Upper lobe of left lung (tissue), 6 donors: ENCODE measurements at places on chromosomes 1 and 21. TPM values are rescaled to one million over a fixed set of nuclear protein-coding genes. Genes with fewer than 3 reads are reported as not detected.
A peak's percentile ranks its signal among the peaks of the same experiment; 100 is the strongest.

DNA sequence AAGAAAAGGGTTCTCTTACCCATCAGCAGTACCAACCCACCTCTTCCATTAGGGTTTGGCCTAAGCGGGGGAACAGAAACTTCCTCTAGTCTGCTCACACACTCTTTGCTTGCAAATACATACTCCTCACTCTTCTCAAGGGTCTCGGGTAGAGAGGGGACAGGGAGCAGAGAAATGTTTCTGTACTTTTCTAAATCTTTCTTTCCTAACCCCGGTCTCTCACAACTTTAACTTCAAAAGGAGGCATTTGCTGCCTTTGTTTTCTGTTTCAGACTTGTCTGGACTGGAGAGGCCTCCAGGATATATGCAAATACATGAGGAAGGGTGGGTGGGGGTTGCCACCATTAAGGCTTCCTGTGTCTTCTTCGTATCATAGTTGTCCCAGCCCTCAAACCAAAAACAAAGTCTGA lies 10.5 kb upstream of the LAX1 start:
- H3K36me3 ChIP-seq: no peaks in the 10 kb centered on the region
- H3K27me3 ChIP-seq: no peaks in the 10 kb centered on the region
- H3K4me1 ChIP-seq: no peaks in the 10 kb centered on the region
- DNase-seq: no peak
- no peak overlapping the region for H3K4me3 ChIP-seq

DNA sequence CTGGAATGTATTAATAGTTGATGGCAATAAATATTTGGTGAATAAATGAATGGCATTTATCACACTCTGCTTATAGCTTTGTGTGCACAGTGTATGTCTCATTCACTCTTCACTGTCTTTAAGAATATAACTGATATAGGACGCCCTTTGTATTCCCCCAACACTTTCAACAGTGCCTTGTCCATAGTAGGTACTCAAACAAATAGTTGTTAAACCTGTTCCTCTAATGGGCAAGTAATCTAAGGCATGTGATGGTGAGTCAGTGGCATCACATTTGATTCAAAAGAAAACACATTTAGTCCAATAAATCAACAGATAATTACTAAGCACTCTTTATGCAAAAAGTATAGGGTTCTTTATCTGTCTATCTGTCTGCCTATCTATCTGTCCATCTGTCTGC lies 11.2 kb upstream of the RXRG start:
- no peaks in the 10 kb centered on the region for H3K27me3 ChIP-seq
- no peaks in the 10 kb centered on the region for H3K4me1 ChIP-seq
- no peak for DNase-seq
- no peak overlapping the region for H3K4me3 ChIP-seq
- no peaks in the 10 kb centered on the region for H3K36me3 ChIP-seq

The LRRC38 gene
- total RNA-seq: not detected

- no peak overlapping the region for H3K27ac ChIP-seq
- DNase-seq: no peak
- no peaks in the 10 kb centered on the region for H3K27me3 ChIP-seq
Observed at GRCh38 chr1:232529747-232530146, 100.2 kb downstream of the SIPA1L2 start.

- H3K4me1 ChIP-seq: peaks cover 10% of the 10 kb centered on the region
- H3K27ac ChIP-seq: no peak overlapping the region
- no peak for DNase-seq
- no peaks in the 10 kb centered on the region for H3K27me3 ChIP-seq
Observed at GRCh38 chr1:31398246-31398645, 14.8 kb upstream of the SERINC2 start.

- no peaks in the 10 kb centered on the region for H3K4me1 ChIP-seq
- no peaks in the 10 kb centered on the region for H3K36me3 ChIP-seq
- no peak for DNase-seq
- H3K4me3 ChIP-seq: no peak overlapping the region
Observed at GRCh38 chr21:14685568-14685967, 139.5 kb upstream of the SAMSN1 start.

GRCh38 chr1:154430903-154431302 lies 25.8 kb downstream of the IL6R start:
- DNase-seq: no peak
- no peak overlapping the region for H3K4me3 ChIP-seq
- peaks cover 32% of the 10 kb centered on the region for H3K36me3 ChIP-seq
- no peaks in the 10 kb centered on the region for H3K27me3 ChIP-seq

DNA sequence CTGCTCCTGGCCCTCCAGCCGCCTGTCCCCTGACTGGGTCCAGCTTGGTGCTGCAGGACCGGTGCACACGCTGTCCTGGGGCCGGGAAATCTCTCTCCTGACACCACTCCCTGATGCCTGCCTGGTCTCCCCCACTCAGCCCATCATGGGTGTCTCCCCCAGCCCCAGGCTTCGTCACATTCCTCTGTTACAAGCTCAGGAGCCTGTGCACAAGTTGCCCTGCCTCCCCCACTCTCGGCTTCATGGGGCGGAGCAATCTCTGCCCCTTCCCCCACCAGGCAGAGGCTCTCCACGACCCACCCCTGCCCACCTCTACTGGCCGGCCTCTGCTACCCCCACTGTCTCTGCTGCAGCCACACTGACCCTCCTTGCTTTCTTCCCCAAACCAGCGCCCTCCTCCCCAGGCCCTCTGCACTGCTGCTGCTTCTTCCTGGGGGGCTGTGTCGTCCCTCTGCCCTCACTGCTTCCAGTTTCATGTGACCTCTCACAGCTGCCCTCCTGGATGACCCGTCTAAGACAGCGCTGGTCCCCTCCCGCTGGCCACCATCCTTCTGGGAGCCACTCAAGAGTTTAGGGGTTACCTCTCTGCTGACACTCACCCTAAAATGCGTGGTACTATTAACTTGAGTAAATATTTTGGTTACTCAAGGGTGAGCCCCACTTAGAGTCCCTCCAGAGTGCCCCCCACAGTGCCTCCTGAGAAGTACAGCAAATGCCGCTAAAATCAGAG lies 5.7 kb upstream of the RIPK4 start:
- no peak overlapping the region for H3K4me3 ChIP-seq
- peaks cover 13% of the 10 kb centered on the region for H3K27me3 ChIP-seq
- no peak overlapping the region for H3K27ac ChIP-seq
- DNase-seq: peak; percentile 58

- DNase-seq: no peak
- peaks cover 48% of the 10 kb centered on the region for H3K4me1 ChIP-seq
- H3K36me3 ChIP-seq: peaks cover 4% of the 10 kb centered on the region
Observed at GRCh38 chr1:226886122-226886901, 15.9 kb downstream of the PSEN2 start.

DNA sequence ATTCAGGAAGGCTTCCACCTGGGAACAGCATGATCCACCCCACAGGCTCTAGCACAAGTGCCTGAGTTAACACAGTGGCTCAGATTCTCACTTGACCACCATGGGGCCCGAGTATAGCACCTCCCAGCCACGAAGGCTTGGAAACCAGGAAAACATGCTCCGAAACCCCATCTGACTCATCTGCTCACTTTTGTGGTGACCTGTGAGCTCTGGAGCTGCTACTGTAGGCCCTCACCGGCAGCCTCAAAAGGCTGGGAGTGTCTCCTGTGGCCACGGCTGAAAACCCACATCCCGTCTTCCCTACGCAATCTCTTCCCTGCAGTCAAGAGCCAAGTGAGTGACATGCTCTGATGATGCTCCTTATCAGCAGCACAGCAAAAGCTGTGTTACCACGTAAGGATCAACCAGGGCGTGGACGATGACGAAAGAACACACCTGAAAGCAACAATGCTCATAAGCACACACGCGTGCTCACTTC lies 81.4 kb downstream of the TGFBR3 start:
- DNase-seq: no peak
- peak overlapping the region; percentile 73 for H3K27ac ChIP-seq
- peaks cover 28% of the 10 kb centered on the region for H3K4me1 ChIP-seq
- H3K27me3 ChIP-seq: no peaks in the 10 kb centered on the region
- H3K36me3 ChIP-seq: no peaks in the 10 kb centered on the region
- H3K4me3 ChIP-seq: no peak overlapping the region

DNA sequence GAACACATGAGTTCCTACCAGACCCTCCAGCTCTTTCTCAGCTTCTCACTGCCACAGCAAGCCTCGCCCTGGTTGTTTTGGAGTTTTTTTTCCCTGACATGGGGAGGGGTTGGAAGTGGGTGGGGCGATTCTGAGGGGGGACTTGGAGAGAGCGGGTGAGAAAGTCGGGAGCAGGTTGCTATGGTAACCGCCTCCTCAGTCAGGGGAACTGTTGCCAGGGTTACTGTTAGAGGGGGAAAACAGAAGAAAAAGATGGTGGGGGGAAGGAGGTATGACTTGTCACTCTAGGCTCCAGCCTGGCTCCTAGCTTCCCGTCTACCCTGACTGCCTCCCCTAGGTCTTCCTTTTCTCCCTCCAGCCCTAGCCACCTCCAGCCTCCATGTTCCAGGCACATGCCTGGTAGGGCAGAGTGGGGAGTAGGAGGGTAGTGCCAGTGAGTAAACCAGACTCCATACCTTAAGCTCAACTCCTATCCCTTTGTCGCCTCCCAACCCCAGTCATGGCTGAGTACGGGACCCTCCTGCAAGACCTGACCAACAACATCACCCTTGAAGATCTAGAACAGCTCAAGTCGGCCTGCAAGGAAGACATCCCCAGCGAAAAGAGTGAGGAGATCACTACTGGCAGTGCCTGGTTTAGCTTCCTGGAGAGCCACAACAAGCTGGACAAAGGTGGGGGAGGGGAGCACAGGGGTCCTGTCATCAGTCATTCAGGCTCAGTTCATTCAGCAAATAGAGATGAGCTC lies 6.0 kb downstream of the PEA15 start:
- H3K27ac ChIP-seq: no peak overlapping the region
- H3K4me1 ChIP-seq: peaks cover 47% of the 10 kb centered on the region
- H3K4me3 ChIP-seq: no peak overlapping the region
- H3K36me3 ChIP-seq: peaks cover 58% of the 10 kb centered on the region
- DNase-seq: no peak

GRCh38 chr1:88923224-88923623 lies 31.9 kb upstream of the GTF2B start:
- H3K4me3 ChIP-seq: no peak overlapping the region
- DNase-seq: no peak
- H3K4me1 ChIP-seq: no peaks in the 10 kb centered on the region

- no peak for DNase-seq
- H3K4me1 ChIP-seq: peaks cover 8% of the 10 kb centered on the region
- H3K4me3 ChIP-seq: no peak overlapping the region
- no peaks in the 10 kb centered on the region for H3K36me3 ChIP-seq
- H3K27ac ChIP-seq: no peak overlapping the region
- no peaks in the 10 kb centered on the region for H3K27me3 ChIP-seq
Observed at GRCh38 chr1:56416495-56416894, 162.9 kb downstream of the PLPP3 start.

GRCh38 chr1:223621312-223621734 lies 44.2 kb downstream of the CAPN8 start:
- H3K27ac ChIP-seq: no peak overlapping the region
- H3K27me3 ChIP-seq: no peaks in the 10 kb centered on the region
- no peak overlapping the region for H3K4me3 ChIP-seq
- H3K36me3 ChIP-seq: no peaks in the 10 kb centered on the region
- DNase-seq: peak; percentile 32

- no peaks in the 10 kb centered on the region for H3K27me3 ChIP-seq
- no peak for DNase-seq
- peak overlapping the region; percentile 35 for H3K27ac ChIP-seq
- no peak overlapping the region for H3K4me3 ChIP-seq
- H3K4me1 ChIP-seq: peaks cover 60% of the 10 kb centered on the region
Observed at GRCh38 chr1:207861442-207862177, 49.3 kb downstream of the CD34 start.

DNA sequence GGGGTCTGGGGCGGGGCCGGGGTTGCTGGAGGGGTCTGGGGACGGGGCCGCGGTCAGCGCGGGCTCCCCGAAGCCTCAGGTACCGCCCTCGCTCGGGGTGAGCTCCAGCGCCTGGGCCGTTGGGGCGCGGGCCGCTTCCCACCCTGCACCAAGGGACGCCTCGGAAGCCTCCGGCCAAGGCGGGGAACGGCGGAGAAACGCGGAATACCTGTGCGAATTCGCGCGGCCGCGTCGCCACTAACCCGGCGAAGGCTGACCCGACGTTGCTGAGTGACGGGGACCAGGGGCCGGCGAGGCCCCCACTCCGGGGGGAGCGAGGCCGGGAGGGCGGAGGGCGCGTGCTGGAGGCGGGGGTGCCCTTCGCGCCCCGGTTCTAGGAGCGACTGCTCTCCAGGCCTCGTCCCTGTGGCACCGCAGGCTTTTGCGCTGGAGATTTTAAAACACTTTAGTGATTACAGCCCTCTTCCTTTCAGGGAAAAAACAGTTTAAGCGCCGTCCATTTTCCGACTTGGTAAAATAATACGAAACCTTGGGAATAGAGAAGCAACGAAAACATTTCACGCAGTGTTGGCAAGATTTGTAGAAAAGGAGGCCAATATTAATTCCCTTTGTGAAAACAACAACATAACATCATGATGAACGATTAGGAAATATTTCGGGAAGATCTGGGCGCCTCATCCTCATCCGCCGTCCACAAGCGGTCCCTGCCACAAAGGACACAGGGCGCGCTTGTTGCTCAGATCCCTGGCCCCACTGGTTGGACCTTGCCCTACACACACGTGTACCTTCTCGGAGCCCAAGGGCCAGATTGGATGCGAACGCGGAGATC lies 971 bp upstream of the GNG4 start:
- peaks cover 22% of the 10 kb centered on the region for H3K4me1 ChIP-seq
- H3K4me3 ChIP-seq: peak overlapping the region; percentile 51
- peak; percentile 86 for DNase-seq
- H3K27ac ChIP-seq: no peak overlapping the region
- no peaks in the 10 kb centered on the region for H3K36me3 ChIP-seq

- H3K4me1 ChIP-seq: no peaks in the 10 kb centered on the region
- H3K27me3 ChIP-seq: no peaks in the 10 kb centered on the region
- no peak overlapping the region for H3K4me3 ChIP-seq
Observed at GRCh38 chr1:48006264-48006663, 9.1 kb upstream of the TRABD2B start.

The OLFML3 gene
- 36.6 TPM for total RNA-seq

DNA sequence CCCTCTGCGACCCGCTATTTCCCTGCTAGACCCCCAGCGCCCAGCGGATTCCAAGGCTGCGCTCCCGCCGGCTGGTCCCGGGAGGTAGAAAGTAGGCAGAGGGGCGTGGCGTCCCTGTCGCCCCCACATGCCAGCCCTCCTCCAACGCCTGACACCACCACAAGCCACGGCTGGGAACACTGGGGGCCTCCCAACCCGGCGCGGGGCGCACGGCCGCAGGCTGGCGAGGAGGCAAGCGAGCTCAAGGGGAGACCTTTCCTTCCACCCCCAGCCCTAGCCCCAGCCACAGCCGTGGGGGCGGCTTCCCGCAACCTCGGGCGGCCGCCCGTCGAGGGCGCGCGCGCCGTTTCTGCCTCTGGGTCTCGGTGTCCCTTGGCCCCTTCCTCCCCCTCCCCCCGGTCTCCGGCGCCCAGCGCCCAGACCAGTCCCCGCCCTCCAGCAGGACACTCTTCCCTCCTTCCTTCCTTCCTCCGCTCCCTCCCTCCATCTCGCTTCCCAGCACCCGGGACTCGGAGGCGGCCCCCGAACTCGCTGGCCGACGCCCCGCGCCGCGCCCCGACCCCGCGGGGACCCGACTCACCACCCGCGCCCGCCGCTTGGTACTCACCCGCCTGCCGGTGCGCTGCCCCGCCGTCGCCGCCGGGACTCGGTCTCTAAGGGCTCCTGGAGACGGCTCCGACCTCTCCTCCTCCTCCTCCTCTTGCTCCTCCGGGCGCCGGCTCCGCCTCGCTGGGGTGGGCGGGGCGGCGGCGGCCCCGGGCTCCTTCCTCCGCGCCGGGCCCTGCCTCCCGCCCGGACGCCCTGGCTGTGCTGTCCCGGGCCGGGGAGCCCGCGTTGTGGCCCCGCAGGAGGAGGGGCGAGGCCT lies at the start of gene GNG12:
Gene GNG12, minus strand, starts transcription at position 731 of the 865 bp plus-strand sequence. CDS start 125,781 bp downstream, outside the sequence.
- peak within 1 kb of the TSS; percentile 82 for H3K27ac ChIP-seq
- peaks cover 2% of the 10 kb centered on the region for H3K4me1 ChIP-seq
- H3K4me3 ChIP-seq: peak within 1 kb of the TSS; percentile 68
- H3K36me3 ChIP-seq: no peaks in the 10 kb centered on the region
- H3K27me3 ChIP-seq: no peaks in the 10 kb centered on the region
